ENCODE measurements at places on chromosomes 5 and 9.

- DNase-seq: no peak
Measured at GRCh38 chr9:93198838-93199625, 15.1 kb downstream of the WNK2 start.

GRCh38 chr9:116692616-116693015 is 5.5 kb downstream of the TRIM32 start:
- no peak for DNase-seq

- no peak for DNase-seq
Measured at GRCh38 chr9:135321580-135321979, 158.0 kb upstream of the PPP1R26 start.

GRCh38 chr5:74394916-74395880 is 245.3 kb downstream of the ENC1 start:
- no peak for DNase-seq
